ENCODE measurements at places on chromosomes 2 and 18.

DNA sequence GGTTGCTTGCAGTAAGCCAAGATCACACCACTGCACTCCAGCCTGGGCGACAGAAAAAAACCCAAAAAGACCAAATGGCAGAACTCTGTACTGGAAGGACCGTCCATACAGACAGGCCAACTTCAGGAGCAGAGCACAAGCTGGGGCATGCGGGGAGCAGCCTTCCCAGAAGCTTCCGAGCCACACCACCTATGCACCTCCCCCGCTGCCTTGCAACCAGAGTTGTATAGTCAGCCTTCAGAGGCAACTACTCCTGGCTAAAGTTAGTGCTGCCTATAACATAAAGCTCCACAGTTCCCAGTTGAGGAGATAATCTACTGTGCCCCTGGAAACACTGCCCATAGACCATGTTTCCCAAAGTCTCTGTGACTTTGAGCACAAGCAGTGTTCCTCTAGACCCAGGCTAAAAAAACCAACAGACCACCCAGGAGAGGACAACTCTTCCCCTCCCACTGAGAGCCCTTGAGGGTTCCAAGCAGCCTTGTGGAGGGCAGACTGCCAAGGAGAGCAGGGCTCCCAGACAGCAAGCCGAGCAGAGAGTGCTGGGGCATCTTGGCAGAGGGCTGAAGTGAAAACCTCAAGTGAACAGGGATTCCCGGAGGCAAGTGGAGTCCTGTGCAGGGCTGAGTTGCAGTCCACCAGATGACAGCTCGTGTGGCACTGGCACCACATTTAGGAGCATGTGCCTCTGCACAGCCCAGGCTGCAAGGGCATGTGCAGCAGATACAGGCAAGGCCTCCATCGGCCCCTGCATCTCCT lies 6.8 kb downstream of the SFT2D3 start:
- DNase-seq: no peak

DNA sequence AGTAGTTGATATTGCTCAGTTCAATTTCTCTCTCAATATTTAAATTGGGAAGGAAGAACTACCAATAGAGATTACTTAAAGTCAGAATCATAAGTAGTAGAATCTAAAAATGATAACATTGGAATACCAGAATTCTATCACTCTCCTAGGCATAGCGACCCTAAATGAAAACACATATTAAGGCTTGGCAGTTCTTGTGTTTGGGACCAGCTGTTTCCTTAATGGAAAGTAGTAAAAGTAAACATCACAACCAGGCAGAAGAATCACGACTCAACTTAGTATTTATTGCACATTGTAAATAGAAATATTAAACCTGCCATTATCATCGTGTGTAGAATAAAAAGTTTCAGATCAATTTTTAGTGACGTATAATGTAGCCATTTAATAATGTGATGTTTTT lies 117.5 kb downstream of the SPHKAP start:
- DNase-seq: no peak

- DNase-seq: no peak
Measured at GRCh38 chr18:54647176-54647575, 56.1 kb downstream of the DYNAP start.

- no peak for DNase-seq
Measured at GRCh38 chr18:79559436-79559835, 120.2 kb upstream of the CTDP1 start.

GRCh38 chr2:178895872-178896271 lies 88.6 kb upstream of the TTN start:
- DNase-seq: no peak

DNA sequence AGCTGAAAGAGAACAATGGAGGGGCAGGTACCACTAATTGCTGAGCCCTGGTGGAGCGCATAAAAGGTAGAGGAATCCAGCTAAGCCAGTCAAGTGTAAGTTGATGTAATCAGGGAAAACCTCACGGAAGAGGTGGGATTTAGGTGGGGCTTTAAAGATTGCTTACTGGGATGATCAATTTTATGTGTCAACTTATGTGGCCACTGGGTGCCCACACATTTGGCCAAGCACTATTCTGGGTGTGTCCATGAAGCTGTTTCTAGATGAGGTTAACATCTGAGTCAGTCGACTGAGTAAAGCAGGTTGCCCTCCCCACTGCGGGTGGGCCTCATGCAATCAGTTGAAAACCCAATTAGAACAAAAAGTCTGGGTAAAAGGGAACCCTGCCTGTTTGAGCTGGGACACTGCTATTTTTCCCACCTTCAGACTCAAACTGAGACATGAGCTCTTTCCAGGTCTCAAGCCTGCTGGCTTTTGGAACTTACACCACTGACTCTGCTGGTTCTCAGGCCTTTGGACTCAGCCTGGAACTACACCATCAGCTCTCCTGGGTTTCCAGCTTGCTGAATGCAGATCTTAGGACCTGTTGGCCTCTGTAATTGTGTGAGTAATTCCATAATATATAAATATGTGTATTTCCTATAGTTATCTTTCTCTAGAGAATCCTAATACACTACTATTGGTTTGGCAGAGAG lies 67.3 kb downstream of the MYO5B start:
- DNase-seq: no peak

- DNase-seq: no peak
Measured at GRCh38 chr2:235070063-235070706, 118.4 kb downstream of the SH3BP4 start.

DNA sequence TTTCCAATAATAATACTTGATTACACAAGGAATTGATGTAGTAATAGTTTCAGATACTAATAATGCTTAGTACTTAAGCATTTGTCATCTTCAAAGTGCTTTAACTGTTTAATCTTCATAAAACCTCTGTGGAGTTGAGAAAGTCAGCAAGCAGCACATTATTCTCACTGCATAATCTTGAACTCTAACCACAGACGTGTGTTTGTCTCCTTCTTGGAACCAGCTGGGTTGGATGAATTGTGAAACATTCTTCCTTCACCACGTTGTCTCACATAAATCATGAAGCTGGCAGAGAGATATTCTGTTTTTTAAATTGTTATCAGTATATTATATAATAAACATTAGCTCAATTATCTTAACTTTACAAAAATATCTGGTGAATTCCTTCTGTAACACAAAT lies 55.1 kb upstream of the LDAH start:
- DNase-seq: no peak

DNA sequence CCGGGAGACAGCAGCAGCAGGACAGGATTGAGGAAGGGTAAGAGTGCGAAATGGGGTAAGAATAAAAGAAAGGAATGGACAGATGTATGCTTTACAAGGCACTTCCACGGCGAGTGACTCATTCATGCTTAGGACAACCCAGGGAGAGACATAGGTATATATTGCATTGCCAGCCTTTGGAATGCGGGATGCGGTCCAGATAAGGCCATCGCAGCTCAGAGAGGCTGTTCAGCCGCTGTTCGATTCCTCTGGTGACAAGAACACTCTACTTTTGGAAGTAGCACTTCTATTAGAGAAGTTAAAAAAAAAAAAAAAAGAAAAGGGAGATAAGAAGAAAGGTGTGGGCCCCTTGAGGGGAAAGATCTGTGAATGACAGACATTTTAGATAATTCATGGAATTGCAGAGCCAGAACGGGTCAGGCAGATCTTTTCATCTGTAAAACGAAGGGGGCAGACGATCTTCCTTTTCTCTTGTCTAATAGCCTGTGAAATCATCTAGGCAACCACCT lies 819 bp upstream of the NCOA1 start:
- no peak for DNase-seq

- no peak for DNase-seq
Measured at GRCh38 chr18:6222271-6222670, 192.4 kb downstream of the L3MBTL4 start.

GRCh38 chr2:218332288-218332687 lies 24.4 kb upstream of the CATIP start:
- no peak for DNase-seq

- DNase-seq: no peak
Measured at GRCh38 chr2:64720535-64721319, 67.0 kb upstream of the SERTAD2 start.

DNA sequence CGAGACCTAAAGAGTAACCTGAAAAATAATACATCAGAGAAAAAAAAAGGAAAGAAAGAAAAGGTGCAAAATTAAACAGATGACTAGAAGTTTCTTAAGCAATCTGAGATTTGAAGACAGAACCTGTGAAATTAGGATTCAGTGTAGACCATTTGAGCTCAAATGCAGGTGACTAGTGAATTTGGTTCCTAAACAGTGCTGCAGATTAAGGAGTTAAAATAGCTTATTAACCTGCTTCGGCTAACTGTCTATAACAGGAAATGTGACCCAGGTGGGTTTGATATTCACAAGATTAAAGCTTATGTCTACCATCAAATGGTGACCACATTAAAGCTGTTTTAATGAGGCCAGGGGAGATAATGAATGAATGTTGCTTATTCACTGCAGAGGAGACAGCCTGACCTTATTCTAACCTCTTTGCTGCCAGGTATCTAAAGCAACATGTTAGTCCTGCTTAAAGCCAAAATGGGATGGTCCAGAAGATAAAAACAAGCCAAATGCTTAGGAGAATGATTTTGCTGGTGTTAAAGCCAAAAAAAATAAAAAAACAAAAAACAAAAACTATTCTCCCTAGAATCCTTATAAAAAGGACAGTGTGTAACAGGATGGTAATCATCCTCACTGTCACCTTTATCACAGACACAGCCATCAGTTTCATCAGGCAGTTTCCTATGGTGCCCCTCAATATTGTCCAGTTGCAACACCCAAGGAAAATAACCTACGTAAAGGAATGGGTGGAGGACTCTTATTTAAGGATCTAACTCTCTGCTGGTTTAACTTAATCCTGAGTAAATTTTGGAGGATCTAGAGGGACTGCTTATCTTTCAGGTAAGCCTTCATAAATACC lies 769.0 kb upstream of the ZEB2 start:
- DNase-seq: no peak

- no peak for DNase-seq
Measured at GRCh38 chr2:154551649-154552048, 146.8 kb upstream of the KCNJ3 start.

DNA sequence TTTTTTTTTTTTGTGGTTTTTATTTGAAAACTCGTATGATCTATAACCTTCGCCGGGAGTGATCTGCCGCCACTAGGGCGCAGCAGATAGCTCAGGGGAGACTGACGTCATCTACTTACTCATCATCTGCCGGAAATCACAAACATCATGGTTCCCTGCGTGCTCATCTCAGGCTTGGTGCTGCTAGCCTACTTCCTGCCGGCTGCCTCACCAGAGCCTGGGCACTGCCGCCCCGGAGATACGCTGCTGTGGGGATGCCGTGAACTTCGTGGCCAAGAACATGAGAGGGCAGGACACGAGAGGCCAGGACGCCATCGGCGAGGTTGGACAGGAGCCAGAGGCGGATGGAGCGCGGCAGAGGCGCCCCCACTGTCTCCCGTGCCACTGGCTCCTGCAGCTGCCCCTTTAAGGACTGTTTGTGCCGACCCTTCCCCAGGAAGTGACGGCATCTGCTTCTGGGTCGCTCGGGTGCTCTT lies 68.8 kb downstream of the DOK6 start:
- peak; percentile 36 for DNase-seq

DNA sequence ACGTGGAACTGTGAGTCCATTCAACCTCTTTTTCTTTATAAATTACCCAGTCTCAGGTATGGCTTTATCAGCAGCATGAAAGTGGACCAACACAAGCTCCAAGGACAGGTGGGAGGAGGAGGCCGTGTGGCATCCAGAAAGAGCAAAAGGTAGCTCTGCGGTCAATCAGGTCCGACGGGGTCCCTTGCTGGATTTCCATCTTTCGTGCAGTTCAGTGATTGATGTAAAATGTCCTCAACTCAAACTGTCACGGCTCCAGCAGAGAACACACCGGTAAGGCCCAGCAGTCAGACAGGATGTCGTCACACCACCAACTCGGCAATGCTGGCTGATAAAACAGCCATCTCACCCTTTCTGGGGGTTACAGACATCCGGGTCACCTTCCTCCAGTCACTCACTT lies 123.3 kb downstream of the PXDN start:
- no peak for DNase-seq

DNA sequence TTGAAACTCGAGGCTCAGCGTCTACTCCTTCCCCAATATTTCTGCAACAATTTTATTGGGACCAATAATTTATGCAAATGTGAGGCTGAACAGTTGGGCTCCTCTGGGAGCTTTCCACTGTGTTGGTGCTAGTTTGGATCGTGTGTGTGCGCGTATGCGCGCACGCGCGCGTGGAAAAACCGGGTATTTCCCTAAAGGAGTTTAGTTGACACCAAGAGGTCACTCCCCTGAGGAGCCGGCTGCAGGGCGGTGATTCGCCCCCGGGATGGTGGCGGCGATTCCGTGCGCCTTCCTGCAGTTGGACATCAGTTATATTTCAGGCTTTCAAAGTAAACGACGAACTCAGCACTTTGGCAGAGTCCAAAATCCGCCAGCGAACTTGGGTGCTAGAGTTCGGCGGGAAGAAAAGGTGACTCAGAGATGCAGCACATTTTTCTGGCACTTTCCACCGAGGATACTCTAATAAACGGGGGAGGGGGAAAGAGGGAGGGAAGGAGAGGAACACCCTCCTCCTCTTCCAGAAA lies 186.5 kb upstream of the FANCL start:
- DNase-seq: no peak

GRCh38 chr2:79179036-79179435 lies 19.5 kb upstream of the REG3A start:
- DNase-seq: no peak

GRCh38 chr2:73987948-73988700 lies 3.4 kb downstream of the TET3 start:
- DNase-seq: no peak

- no peak for DNase-seq
Measured at GRCh38 chr18:30632071-30632698, 410.4 kb downstream of the DSC3 start.

- DNase-seq: no peak
Measured at GRCh38 chr2:157468931-157469708, 25.2 kb upstream of the CYTIP start.

- DNase-seq: no peak
Measured at GRCh38 chr18:63022429-63023022, 297.0 kb downstream of the BCL2 start.

DNA sequence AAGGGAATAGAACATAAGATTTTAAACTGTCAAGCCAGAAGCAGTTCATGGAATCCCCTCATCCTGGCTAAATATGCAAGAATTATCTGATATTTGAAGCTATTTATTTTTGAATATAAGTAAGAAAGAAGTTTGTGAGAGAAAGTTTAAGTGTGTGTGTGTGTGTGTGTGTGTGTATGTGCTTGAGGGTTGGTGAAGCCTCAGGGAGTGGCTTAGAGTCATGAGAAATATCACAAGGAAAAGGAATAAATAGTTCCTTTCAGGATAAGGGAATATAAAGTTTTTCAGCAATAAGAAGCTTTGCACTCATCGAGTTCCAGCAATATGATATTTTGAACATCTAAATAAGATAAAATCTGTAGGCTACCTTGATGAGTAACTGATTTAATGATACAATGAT lies 359.6 kb downstream of the MEIS1 start:
- no peak for DNase-seq

GRCh38 chr2:176470713-176471112 lies 201.5 kb downstream of the MTX2 start:
- no peak for DNase-seq

DNA sequence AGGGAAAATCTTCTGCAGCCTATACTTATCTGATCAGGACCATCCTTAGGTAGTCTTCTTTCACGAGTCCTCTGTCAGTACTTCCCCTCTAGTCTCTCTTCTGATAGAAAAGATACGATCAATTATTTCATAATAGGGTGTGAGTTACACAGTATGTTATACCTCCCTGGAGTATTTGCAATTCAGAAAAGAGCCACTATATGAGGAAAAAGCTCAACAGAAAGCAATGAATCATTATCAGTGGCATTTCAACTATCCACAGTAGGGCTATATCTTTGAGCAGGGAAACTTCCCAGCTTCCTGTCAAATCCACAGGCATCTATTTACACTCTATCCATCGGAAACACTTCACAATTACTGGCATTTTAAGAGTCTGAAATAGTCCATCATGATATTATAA lies 105.3 kb upstream of the ACVR2A start:
- DNase-seq: no peak

GRCh38 chr2:179355881-179356280 lies 91.2 kb upstream of the SESTD1 start:
- no peak for DNase-seq

All from stimulated activated CD4-positive, alpha-beta T cell treated with anti-CD3 and anti-CD28 coated beads, TNF-alpha, amount 100 ng/mL, for 48 hours (primary cell).